ENCODE measurements at places on chromosomes 3 and 15.

GRCh38 chr3:25442486-25442885, 14.4 kb downstream of the RARB start:
- DNase-seq, result no peak

DNA sequence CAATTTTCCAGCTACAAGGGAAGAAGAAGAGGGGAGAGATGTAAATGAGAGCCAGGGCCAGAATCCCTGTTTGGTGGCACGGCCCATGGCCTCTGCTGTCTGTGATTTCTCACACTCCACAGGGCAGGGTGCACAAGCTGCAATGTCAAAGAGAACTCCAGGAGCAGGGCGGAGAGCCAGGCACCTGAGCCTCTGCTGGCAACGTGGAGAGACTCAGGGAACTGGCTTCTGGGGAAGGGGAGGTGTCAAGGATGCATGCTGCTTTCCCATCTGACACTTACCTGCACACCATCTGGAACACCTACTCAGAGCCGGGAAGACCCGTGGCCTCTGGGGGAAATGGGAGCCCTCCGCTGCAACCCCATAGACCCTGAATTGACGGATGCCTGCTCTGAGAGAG, 507.5 kb upstream of the NR2F2 start:
- DNase-seq, result no peak

DNA sequence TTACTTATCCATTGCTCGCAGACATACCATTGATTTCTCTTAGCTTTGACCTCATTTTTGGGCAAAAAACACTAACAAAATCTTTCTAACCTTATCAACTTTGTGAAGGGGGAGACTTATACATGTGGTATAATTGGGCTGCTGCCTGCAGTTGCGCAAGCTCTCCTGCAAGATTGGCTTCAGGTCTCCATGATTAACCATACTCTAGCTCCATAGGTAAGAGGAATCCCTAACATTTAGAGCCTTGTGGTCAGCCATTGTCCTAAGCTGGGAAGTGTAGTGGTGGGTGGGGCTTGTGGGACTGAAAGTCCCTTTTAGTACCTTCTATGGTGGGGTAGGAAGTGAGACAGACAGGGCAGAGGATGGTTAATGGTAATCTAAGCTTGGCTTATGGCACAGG, 179.6 kb upstream of the THRB start:
- DNase-seq, result no peak

- DNase-seq, result no peak
These were observed 50.3 kb downstream of the SHQ1 start for GRCh38 chr3:72797773-72798543.

DNA sequence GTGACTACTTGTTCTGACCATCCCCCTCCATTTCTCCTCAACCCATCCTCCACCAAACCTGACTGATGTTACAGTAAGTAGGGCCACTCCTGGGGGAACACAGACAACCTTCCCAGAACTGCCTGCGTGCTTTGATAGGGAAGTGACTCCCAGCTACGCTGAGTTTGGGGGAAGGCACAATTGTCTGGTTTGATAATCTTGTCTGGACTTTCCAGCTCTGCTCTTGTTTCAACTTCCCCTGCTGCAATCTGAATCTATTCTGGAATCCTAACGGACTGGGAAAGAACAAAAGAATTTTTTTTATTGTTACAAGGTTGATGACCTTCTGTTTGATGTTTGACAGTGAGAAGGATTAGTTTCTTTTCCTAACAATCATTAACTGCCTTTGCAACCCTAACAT, 895.6 kb downstream of the ROBO1 start:
- DNase-seq, result no peak

DNA sequence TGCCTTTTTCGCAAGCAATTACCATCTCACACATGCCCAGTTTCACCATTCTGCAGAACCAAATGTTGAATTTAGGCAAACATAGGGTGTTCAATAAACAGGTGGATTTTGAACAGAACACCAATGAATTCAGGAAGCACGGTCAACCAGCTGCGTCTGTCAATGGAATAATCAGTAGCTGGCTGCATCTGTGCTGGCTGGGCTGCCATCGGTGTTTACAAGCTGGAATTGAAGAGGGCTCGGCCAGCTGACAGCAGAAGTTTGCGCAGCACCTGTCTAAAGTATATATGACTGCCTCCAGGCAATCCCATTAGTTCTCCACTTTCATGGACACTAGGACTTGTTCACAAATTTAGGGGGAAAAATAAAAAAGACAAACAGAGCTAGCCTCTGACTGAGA, 996.4 kb upstream of the CFAP20DC start:
- no peak for DNase-seq

DNA sequence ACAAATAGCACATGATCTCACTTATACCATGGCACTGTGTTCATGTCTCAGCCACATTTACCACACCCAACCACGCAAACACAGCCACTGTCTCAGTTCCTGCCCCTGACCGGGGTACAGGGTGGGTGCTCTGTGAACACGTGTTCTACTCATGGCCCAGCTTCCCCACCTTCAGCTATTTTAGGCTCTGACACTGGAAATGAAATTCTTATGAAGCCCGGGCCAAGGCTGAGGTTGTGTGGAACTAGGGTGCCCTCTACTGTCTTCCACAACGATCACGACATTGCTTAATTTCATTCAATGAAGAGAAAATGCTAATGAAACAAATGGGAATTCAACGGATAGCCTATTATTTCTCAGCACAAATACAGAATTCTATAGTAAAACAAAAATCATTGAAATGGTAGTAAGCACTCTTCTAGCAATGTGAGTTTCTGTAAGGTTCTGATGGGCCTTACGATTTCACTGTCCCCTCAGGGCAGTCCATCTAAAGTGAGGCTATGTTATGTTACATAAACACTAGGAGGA, 2.1 kb upstream of the GABRA5 start:
- no peak for DNase-seq

- no peak for DNase-seq
These were observed 190.4 kb upstream of the BCL6 start for GRCh38 chr3:187935623-187936156.

GRCh38 chr3:151008699-151009098, 36.2 kb upstream of the CLRN1 start:
- no peak for DNase-seq

- DNase-seq, result no peak
These were observed 55.5 kb upstream of the ZBED2 start for GRCh38 chr3:111650378-111651275.

DNA sequence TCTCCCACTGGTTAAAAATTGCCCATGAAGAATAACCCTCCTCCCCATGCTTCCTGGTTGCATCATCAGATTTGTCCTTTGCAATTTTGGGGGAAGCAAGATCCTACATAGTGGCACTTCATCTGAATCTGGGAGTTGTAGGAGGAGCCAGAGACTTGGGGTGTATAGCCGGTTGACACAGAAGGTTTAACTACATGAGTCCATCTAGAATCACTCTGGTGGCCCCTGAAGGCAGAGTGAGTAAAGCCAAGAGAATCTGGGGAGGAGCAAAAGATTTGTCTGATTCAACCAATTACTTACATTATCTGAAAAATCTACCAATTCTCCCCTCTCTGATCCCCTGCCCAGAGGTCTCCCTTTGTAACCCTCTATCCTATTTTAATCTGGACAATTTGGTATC, 50.1 kb downstream of the SYN2 start:
- no peak for DNase-seq

- no peak for DNase-seq
These were observed 20.2 kb downstream of the LRIG1 start for GRCh38 chr3:66480666-66481065.

DNA sequence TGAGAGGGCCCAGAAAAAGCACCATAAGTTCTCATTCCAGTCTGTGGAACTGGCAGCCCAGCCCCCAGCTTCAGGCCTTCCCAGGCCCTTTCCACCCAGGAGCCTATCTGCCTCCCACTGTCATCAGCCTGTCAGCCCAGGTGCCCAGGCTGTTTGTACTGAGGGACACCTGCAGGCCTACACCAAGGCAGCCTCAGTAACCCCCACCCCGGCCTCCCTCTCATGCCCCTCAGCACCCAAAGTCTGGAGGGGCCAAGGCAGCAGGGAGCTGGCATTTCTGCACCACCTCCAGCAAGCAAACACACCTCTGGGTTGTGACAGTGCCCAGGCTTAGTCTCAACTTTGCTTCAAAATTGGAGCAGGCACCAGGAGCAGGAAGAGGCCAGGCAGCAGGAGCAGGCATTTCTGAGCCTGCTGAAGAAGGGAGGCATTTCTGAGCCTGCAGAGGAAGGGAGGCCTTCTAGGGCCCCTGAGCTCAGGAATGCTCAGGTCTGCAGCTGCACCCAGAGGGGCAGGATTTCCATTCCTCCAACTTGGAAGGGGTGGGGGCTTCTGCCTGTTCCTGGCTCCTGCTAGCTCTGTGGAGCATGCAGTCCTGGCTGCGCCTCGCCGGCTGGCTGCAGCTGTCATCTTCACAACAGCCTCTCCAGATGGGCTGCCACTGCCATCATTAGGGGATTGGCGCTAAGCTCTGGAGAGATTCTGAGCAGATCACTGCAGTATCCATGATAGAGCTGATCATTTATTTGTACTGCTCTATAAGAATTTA, 396.1 kb downstream of the UNC13C start:
- DNase-seq, result no peak

DNA sequence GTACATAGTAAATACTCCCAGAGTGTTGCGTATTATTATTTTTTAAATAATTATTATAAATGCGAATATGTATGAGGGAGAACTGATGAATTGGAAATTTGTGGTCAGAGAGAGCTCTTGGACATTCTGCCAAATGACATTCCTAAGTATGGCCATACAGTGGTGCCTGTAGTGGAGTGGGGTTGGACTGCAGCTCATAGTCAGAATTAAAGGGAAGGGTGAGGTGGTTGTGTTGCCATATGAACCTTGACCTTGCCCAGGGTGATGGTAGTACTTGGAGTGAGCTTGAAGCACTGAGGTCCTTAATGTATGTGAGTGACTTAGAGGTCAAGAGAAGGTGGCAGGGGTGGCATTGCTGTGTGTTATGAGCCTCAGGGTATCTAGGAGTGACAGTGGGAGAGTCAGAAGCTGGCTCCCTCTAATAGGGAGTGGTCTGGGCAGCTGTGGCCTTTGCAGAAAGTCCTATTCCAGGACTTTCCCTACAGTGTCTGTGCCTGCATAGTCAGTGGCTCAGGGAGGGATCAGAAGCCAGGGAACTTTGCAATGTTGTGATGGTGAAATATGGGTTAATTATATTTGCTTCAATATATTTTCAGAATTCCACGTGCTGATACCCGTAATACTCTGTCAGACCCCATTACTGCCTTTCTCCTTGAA, 26.2 kb downstream of the PDE8A start:
- DNase-seq, result no peak

GRCh38 chr3:70291097-70291482, 21.3 kb downstream of the MDFIC2 start:
- no peak for DNase-seq

DNA sequence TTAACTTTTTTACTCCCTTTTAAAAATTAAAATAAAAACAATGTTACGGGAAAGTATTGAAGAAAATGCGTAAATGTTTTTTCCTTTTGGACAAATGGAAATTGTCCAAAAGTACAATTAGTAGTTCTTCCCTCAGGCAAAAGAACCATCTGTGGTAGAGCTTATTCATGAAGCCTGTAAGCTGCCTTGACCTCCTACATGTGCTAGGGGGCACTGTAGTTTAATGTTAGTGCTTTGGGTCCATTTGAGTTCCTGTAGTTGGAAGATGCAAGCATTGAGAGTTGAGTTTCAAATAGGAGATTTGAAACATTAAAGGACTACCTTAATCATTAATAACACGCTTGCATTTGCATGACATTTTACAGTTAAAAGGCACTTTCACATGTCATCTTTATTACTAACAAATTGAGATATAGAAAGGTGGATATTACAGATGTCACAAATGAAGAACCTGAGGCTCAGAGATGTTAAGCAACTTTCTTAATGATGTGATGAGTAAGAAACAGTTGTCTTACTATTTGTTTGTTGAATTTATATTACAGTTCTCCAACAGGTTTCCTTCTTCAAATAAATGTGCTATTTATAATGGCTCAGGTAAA, 1.8 kb upstream of the ZNF385D start:
- DNase-seq, result no peak

DNA sequence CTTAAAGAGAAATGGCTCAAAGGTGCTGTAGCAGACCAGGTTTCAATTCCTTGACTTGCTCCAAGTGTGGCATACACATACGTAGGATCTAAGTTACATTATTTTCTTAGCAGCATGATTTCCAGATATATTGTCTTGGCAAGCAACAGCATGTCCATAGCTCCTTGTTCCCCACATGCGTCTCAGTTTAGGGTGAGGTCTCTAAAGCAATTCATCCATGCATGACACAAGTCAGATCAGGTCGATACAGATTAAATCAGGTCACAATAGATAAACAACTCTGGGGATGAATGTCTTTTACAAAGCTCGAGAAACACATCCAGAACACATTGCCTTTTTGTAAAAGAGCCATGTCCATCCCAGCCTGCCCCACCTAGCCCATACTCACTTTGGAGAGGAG, 108.9 kb upstream of the ABHD17C start:
- DNase-seq, result no peak

DNA sequence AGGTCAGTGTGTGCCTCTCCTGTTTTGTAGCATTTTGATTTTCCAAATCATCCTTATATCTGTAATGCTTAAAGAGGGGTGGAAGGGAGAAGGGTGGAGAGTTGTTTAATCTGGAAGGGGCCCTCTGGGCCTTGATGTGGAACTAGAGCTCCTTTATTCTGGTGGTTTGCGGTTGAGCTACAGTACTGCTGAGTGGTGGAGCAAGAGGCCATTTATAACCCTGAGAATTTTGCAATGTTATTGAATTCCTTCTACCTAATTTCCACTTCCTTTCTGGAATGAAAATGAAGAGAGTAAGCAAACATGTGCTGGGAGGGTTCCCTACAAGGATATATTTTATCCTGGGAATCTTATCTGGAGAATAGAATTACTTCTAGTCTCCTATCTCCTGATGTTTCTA, 35.3 kb upstream of the TUBGCP5 start:
- DNase-seq, result no peak

DNA sequence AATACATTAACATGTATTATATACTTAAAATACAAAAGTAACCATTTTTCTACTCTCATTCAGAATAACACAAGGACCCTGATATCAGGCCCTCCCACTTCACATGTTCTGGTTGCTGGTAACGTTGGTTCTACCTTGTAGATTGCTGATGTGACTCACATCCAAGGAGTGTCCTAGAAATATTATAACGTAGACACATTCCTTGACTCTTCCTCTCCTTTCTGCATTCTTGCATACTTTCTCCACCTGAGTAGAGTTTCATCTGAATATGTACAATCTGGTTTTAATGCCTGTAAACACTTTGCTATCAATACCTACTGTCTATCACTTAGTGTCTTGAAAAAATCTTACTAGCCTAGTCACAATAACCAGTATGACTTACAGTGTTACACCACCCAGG, 35.0 kb upstream of the NEDD4 start:
- no peak for DNase-seq
